GM12865 (cell line): ENCODE measurements at places on chromosomes 6 and 20.

DNA sequence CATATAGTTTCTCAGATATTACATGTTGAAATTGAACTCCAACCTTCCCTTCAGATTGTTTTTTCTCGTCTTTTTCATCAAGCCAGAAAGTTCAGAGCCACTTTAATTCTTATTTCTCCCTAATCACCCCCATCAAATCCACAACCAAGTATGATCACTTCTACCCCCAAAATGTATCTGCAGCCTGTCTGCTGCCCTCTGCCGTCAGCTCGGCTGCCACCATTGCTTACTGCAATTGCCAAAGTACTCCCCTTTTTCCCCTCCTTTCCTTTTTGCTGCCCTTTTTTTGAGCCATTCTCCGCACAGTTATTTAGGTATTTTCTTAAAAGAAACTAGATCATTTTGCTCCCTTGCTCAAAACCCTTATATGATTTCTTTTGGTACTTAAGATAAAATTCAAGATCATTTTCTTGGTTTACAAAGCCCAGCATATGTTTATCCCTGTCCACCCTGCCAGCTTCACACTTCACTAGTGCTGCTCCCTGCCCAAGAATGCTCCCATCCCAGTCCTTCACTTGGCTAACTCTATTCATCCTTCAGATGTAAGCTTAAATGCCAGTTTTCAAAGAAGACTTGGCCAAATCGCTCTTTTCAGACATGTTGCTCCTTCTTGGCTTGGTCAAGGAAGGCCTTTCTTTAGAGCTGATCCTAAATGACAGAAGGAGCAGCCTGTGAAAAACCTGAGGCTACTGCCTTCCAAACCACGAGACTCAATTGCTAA is 63.7 kb downstream of the SH3BGRL2 start:
- no peak for DNase-seq

GRCh38 chr20:17654649-17655285 is 27.3 kb downstream of the RRBP1 start:
- DNase-seq, result no peak

DNA sequence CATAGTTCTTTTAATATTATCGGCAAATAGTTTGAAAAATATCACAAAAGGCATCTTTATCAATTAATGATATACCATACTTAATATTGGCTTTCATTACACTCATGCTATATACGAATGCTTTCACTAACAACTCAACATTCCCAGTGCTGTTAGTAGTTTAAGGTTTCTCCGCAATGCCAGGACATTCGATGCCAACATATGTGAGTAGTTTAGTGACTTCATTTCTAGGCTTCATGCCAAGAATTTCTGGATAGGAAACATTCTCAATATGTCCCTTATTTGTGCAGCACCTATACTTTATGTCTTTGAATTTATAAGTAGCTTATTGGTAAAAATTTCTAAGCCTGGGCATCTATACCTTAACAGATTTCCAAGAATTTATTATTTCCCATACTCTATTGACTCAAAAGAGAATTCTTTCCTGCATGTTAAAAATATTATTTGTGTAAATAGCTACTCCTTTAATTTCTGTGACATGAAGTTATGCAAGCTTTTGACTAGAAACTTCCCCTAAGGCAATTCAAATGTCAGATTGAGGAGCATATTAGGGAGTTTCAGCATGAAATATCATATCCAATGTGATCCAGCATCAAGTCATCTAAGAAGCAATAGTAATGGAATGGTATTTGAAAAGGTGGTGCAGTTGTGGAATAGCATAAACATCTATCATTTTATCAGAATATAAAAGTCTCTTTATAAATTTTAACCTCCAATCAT is 236.0 kb upstream of the STXBP5 start:
- DNase-seq, result no peak

- DNase-seq, result peak; percentile 80
These were observed 35.7 kb upstream of the HLA-E start for GRCh38 chr6:30453508-30454116.

- DNase-seq, result no peak
These were observed 3.3 kb downstream of the PSMB9 start for GRCh38 chr6:32857156-32857891.

DNA sequence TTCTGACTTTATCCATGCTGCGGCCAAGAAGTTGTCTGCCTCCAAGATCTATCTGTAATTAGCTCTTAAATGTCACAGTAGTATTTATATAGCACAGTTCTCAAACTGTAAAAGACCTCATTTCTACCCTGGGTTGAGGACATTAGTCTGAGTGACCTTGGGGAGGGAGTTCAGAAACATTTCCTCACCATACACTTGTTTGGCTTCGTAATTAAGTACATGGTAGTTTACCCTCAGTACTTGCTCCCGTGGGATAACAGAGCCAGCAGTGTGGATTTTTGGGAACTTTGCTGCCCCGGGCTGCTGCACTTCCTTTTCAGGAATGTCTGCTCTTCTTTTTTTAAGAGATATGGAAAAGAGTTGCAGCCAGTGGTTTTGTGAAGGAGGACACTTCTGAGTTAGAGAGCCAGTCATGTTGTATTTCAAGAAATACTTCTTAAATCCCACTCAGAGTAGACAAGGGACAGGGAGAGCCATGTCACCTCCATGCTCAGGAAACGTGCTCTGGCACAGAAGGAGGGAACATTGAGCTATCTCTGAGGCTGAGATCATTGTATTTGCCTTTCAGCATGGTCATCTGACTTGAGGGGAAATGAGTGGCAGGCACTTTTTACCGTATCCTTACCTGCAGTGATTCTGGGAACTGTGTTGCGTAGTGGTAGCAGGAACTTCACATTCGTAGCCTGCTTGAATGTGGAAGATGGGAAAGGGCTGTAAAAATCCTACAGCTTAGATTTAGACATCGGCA is 33.6 kb downstream of the RPRD1B start:
- no peak for DNase-seq

- no peak for DNase-seq
These were observed 22.7 kb upstream of the HECA start for GRCh38 chr6:139112146-139112545.

DNA sequence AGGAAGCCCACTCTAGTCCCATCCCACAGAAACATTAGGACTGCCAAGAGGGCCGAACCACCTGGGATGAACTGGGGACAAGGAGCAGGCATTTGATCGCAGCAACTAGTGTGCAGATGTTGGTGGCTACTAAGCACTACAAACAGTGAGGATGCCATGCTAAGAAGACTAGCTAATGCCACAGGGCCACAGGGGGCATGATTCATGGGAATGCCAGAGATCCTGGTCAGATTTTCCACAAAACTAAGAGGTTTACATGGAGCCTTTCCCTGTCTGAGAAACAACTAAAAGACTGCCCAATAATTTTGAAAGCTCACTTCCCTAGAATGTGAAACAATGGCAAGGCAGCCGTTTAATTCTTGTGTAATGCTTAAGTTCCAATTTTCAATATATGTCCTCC is 375.9 kb upstream of the PTCHD4 start:
- no peak for DNase-seq
